ENCODE measurements at places on chromosomes 12 and 14. TPM values are rescaled to one million over a fixed set of nuclear protein-coding genes. Genes with fewer than 3 reads are reported as not detected.

Gene STON2
- polyA plus RNA-seq: 5.4 TPM

Gene TAS2R9
- not detected for polyA plus RNA-seq

Gene RNASE1
- 491 TPM for polyA plus RNA-seq

Gene HHIPL1
- 0.23 TPM for polyA plus RNA-seq

Gene DAO
- polyA plus RNA-seq: 0.07 TPM

Gene HOXC10
- 0.14 TPM for polyA plus RNA-seq

Gene SLC39A9
- polyA plus RNA-seq: 21.8 TPM

DNA sequence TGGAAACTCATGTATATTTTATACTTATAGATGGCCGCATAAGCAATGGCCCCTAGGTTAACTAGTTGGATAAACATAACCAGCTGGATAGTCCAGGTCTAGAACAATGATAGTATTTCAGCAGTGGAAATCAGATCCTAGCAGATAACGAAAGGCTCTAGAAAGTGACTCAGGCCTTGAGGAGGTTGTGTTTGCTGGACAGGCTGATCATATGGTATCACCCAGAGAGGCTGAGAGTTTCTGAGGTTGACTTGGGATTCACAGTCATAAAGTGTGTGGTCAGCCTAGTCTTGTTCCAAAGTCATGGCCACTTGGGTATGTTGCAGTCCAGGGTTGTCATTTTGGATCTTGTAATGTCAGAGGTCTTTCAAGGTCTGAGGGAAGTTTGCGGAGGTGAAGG, 16.8 kb downstream of the FLVCR2 start:
- no peaks in the 10 kb centered on the region for H3K36me3 ChIP-seq
- H3K27me3 ChIP-seq: no peaks in the 10 kb centered on the region
- H3K4me1 ChIP-seq: no peaks in the 10 kb centered on the region

DNA sequence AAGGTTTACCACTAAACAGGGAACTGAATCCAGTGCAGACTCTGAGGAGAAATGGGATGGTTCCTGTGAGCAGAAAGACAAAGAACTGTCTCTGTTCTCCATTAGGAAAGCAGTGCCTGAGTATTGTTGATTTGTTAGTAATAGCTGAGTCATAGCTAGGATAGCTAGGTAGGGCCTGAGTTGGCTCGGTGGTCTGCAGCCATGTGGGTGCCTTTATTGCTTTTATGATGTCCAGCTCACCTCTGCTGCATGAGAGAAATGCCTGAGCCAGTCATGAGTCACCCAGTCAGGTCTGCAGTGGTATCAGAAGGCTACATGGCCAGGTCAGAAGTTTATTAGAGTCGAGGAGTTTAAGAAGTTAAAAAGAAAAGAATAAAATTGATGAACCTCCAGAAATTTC, 24.2 kb downstream of the TRHDE start:
- H3K4me3 ChIP-seq: no peak overlapping the region
- H3K27me3 ChIP-seq: no peaks in the 10 kb centered on the region
- H3K36me3 ChIP-seq: no peaks in the 10 kb centered on the region
- no peak overlapping the region for H3K27ac ChIP-seq
- no peaks in the 10 kb centered on the region for H3K4me1 ChIP-seq

DNA sequence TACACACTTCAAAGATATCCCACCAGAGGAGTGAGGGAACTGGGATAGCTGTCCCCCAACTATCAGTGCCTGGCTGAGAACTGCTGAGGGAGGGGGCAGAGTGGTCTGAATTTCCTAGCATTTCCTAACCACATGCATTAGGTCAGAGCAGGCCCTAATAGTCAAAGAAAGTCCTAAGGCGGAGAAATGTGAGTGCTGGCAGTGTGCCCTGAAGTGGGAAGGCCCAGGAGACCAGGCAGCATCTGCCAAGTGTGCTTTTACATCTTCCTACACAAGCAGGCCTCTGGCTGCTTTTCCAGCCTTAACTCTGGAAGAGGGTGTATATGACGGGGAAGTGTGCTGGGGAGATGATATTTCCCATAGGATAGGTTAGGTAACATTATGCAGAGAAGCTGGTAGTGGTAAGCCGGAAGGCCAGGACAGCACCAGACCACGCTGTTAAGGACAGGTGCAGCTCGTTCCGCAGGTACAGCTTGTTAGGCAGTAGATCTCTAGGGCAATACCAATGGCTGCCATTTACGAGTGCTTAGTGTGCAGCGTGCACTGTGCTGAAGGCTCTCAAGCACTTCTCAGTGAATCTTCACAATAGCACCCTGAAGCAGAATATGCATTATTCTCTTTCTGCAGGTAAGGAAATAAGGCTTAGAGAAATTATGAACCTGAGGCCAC, 9.1 kb upstream of the CCDC198 start:
- no peak for DNase-seq
- H3K4me3 ChIP-seq: no peak overlapping the region
- H3K27ac ChIP-seq: no peak overlapping the region
- H3K36me3 ChIP-seq: no peaks in the 10 kb centered on the region

DNA sequence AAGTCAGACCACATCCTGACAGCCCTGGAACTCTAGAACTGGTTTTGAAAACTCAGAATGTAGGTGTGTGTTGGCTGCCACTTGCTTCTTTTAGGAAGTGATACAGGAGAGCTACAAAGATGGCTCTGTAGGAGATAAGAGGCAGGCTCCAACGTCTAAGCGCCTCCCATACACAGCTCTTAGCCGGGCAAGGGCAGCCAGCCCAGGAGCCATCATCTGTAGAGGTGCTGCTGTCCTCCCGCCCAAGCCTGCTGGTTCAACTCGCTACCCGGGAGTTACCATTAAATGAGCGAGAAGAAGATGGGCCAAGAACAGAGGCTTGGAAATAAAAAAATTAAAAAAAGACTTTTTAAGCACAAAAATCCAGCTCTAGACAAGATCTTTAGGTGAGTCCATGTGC, 61.2 kb upstream of the DIO3 start:
- H3K4me3 ChIP-seq: no peak overlapping the region
- no peaks in the 10 kb centered on the region for H3K27me3 ChIP-seq
- no peak overlapping the region for H3K27ac ChIP-seq
- no peaks in the 10 kb centered on the region for H3K4me1 ChIP-seq
- DNase-seq: no peak
- H3K36me3 ChIP-seq: no peaks in the 10 kb centered on the region

GRCh38 chr12:101737476-101737875, 1.8 kb downstream of the SYCP3 start:
- no peaks in the 10 kb centered on the region for H3K36me3 ChIP-seq
- H3K27me3 ChIP-seq: no peaks in the 10 kb centered on the region
- H3K27ac ChIP-seq: no peak overlapping the region
- H3K4me3 ChIP-seq: no peak overlapping the region
- no peak for DNase-seq

DNA sequence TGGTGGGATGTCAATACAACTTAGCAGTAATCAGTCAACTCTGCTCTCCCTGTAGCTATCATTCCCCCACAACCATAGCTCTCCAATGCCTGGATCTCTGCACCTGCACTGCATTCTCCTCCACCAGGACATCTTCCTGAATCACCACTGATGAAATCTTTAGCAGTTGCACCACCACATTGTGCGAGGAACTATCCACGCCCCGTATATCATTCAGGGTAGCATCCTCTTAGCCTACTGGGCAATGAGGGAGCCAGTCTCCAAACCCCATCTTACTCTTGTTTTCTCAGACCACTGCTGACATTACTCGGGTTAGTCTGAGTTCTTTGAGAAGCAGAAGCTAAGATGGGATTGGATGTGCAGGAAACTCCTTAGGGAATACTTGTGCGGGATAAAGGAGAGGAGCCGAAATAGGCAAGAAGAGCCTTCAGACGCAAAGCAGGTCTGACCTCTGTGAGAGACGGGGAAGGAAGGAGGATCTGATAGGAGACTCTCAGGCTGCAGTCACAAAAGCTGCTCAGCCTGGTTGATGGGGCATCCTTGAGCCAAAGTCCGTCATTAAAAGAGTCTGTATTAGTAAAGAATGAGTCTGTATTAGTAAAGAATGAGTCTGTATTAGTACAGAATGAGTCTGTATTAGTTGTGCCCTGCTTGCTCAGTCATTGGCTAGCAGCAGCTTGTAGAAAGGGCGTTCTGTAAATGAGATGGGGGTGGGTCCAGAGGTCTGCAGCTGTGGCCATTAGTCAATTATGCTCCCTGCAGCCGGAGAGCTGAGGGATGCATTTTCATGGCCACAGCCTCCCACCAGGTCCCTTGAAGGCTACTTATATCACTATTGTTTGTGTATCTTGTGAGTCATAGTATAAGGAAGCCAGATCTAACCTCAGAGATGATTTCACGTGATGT, 49.6 kb upstream of the RASSF3 start:
- H3K4me3 ChIP-seq: no peak overlapping the region
- H3K27me3 ChIP-seq: no peaks in the 10 kb centered on the region
- DNase-seq: no peak
- no peaks in the 10 kb centered on the region for H3K4me1 ChIP-seq
- no peak overlapping the region for H3K27ac ChIP-seq

DNA sequence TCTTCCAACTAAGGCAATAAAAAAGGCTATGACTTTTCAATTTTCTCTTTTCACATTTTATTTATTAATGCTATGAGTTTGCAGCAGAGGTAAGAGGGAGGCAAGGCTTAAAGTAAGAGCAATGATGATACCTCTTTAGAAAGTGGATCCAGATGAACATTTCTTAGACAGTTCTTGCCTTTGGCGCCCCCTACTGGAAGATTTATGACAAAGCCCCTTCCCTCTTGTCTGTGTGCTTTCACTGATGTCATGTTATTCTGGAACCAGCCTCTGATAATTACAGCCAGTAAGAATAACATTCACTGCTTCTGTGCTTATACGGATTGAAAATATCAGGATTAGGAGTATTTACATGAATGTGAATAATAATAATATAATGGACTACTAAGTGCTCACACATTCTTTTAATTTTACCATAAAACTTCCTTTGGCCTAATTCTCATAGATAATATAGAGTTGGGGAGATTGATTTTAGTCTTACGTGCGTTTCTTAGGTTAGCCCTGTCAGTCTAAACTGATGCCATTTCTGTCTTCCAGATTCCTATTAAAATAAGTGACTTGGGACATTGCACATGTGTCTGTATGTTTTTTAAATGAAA, 1929.9 kb upstream of the SEL1L start:
- no peaks in the 10 kb centered on the region for H3K4me1 ChIP-seq
- H3K27me3 ChIP-seq: no peaks in the 10 kb centered on the region
- H3K27ac ChIP-seq: no peak overlapping the region
- no peak for DNase-seq

GRCh38 chr12:44464180-44464579, 411.9 kb downstream of the NELL2 start:
- no peak overlapping the region for H3K27ac ChIP-seq
- no peaks in the 10 kb centered on the region for H3K36me3 ChIP-seq
- no peak for DNase-seq
- H3K4me1 ChIP-seq: no peaks in the 10 kb centered on the region
- H3K27me3 ChIP-seq: no peaks in the 10 kb centered on the region
- no peak overlapping the region for H3K4me3 ChIP-seq

DNA sequence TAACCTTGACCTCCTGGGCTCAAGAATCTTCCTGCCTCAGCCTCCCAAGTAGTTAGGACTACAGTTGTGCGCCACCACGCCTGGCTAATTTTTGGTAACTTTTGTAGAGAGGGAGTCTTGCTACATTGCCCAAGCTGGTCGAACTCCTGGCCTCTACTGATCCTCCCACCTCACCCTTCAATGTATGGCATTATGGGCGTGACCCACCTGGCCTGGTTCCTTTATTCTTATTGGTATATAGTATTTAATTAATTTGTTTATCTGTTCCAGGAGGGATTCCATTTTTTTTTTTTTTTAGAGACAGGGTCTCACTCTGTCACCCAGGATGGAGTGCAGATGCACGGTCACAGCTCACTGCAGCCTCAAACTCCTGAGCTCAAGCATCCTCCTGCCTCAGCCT, 40.9 kb upstream of the EAPP start:
- H3K4me1 ChIP-seq: no peaks in the 10 kb centered on the region
- H3K27ac ChIP-seq: no peak overlapping the region
- no peak for DNase-seq
- H3K36me3 ChIP-seq: peaks cover 34% of the 10 kb centered on the region

GRCh38 chr12:28092396-28092795, 97.9 kb upstream of the CCDC91 start:
- no peaks in the 10 kb centered on the region for H3K4me1 ChIP-seq
- no peak overlapping the region for H3K4me3 ChIP-seq
- DNase-seq: no peak
- no peak overlapping the region for H3K27ac ChIP-seq

DNA sequence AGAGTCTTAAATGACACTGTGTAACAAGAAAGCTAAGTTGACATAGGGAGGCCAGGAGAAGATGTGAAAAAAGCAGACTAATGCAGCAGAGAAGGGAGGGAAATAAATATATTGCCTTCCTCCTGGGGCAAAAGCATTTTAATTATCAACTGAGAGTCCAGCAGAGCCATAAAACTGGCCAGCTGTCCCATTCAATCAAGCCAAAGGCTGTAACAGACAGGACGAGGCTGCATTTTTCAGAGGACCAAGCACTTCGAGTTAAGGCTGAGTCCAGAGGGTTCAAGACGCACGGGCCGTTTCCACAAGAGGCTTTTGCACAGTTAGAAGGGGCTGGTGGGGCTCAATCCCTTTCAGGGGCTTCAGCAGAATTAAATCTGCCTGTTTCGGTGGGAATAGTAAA, 20.4 kb downstream of the MAP3K9 start:
- DNase-seq: no peak
- H3K27me3 ChIP-seq: no peaks in the 10 kb centered on the region
- no peaks in the 10 kb centered on the region for H3K36me3 ChIP-seq
- no peaks in the 10 kb centered on the region for H3K4me1 ChIP-seq
- H3K27ac ChIP-seq: no peak overlapping the region
- H3K4me3 ChIP-seq: no peak overlapping the region

GRCh38 chr14:92590941-92591340, 77.4 kb downstream of the RIN3 start:
- peak overlapping the region; percentile 13 for H3K27ac ChIP-seq
- H3K27me3 ChIP-seq: no peaks in the 10 kb centered on the region
- no peak for DNase-seq
- H3K4me1 ChIP-seq: peaks cover 51% of the 10 kb centered on the region
- H3K36me3 ChIP-seq: peaks cover 10% of the 10 kb centered on the region
- no peak overlapping the region for H3K4me3 ChIP-seq

GRCh38 chr12:78470354-78471195, 394.0 kb upstream of the SYT1 start:
- H3K36me3 ChIP-seq: no peaks in the 10 kb centered on the region
- no peak overlapping the region for H3K27ac ChIP-seq
- peak; percentile 35 for DNase-seq
- no peaks in the 10 kb centered on the region for H3K27me3 ChIP-seq
- H3K4me3 ChIP-seq: no peak overlapping the region

DNA sequence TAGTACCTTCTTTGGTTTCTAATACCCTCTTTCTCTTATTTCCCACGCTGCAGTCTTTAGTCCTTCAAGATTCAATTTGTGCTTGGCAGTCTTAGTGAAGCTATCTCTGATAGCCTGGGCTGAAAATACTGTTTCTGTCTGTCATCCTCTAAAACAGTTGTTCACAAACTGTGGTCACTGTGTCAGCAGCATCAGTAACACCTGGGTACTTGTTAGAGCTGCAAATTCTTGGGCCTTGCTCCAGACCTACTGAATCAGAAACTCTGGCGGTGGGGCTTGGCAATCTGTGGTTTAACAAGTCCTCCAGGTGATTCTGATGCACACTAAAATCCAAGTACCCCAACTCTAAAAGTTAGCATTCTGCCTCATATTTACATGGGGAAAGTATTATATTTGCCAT, 217.5 kb upstream of the SEL1L start:
- no peak overlapping the region for H3K4me3 ChIP-seq
- no peaks in the 10 kb centered on the region for H3K36me3 ChIP-seq
- DNase-seq: no peak
- H3K27me3 ChIP-seq: no peaks in the 10 kb centered on the region
- no peaks in the 10 kb centered on the region for H3K4me1 ChIP-seq
